NCI-H2171 (cell line): ENCODE measurements at places on chromosomes 4 and X.

DNA sequence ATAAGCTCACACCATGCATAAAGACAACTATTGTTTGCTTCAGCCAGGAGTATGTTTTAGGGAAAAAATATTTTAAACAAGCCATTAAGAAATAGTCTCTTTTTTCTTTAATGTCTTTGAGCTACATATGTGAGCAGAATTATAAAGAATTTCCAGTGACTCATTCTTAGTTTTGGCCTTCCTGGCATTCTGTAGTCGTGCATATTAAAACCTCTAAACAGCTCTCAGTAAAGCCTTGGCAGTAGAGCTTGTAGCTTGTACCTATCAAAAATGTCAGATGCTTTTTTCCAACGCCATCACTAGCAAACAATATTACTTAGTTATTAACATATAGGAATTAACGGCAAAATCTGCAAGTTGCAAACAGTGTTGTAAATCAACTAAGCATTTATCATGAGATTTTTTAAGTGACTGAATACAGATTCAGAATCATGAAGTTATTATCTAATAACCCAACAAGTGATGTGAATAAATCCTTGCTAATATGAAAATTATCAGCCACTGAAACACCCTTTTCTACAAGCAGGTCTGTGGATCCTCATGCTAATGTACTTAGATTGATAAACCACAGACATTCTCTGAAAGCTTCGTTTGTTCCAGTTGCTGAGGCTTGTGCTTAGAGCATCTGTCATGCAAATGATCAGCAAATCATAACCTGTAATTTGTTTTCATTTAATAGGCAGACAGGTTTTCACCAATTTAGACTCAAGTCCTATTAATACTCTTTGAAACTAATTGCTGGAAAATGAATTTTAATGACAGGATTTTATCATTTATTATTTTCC lies 412.0 kb upstream of the ATOH1 start:
- DNase-seq: peak; percentile 20

DNA sequence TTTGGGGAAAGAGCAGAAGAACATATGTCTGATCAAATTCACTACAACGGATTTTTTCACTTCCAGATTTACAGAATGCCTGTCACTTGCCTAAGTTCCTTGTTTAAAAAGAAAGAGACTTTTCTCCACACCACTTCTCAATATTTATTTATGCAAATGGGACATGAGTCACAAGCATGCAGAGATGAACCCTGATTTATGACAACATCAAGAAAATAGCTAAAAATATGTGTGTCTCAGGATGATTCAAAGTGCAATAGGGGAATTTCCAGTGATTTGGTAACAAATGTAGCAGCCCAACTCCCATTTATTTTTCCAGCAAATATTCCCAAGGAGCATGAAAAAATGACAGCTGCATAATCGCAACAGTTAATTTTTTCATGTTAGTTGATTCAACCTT lies 180.4 kb upstream of the FAT1 start:
- DNase-seq: no peak

GRCh38 chrX:34880656-34881055 lies 61.9 kb upstream of the FAM47B start:
- DNase-seq: no peak

- no peak for DNase-seq
These were observed 63.1 kb downstream of the NPY2R start for GRCh38 chr4:155271557-155271956.

GRCh38 chr4:113899271-113900070 lies 80.0 kb downstream of the ARSJ start:
- no peak for DNase-seq
